ENCODE measurements at places on chromosomes 13 and 19. TPM values are rescaled to one million over a fixed set of nuclear protein-coding genes. Genes with fewer than 3 reads are reported as not detected.

DNA sequence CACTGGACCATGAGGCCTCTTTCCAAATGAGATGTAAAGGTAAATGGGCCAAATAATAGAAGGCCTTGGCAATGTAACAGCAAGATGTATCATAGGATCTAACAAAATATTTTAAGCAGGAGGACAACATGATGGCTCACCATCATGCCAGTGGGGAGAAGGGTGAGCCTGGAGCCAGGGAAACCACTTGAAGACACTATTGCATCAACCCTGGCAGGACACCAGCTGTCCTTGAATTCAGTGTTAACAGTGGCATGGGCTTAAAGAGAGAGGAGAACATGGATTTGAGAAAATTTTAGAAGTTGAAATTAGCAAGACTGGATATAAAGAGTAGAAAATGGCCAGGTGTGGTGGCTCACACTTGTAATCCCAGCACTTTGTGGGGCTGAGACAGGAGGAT lies 6.7 kb upstream of the RCBTB2 start:
- DNase-seq: no peak

GRCh38 chr13:110398564-110399507 lies 91.8 kb downstream of the COL4A2 start:
- DNase-seq: no peak

Gene ATP8A2
- total RNA-seq: 1.6 TPM

GRCh38 chr19:34220472-34221063 lies 33.8 kb upstream of the GARRE1 start:
- DNase-seq: peak; percentile 82

- DNase-seq: no peak
Measured at GRCh38 chr19:58498316-58499020, 13.3 kb downstream of the SLC27A5 start.

GRCh38 chr13:97498419-97498818 lies 64.5 kb downstream of the RAP2A start:
- no peak for DNase-seq

DNA sequence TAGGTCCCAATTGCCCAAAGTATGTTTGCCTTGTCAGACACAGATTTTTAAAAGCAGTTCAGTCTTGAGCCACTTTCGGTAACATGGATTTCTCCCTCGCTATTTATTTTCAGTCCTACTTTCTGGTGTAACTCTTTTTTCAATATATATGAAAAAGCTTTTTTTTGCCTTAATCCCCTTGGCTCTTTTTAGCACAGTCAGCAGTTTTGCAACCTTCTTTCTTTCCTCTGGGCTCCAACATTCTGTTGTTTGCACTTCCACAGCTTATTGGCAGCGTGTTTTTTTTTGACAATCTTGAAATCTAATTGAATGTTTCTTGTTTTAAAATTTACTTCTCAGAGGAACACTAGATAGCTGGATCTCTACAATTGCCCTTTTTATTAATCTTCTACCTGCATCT lies 429.3 kb upstream of the NBEA start:
- DNase-seq: no peak

Gene HCST
- total RNA-seq: not detected

Gene ZNF570
- 6.7 TPM for total RNA-seq

DNA sequence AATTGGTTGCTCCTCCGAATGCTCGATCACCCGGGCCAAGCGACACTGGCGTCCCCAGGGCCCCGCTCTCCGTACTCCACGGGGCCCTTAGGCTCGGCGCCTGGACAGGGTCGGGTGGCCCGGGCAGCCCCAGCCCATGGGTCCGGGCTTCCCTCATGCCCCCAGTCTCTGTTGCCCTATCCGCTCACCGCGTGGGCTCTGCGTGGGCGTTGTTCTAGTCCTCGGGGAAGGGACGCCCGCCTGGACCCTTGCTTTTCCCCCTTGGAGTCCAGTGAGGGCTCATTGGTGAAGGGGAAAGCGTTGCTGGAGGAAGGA lies 1.3 kb downstream of the TDRD12 start:
- DNase-seq: no peak

- peak; percentile 84 for DNase-seq
Measured at GRCh38 chr19:47227352-47228167, 3.4 kb downstream of the BBC3 start.

Gene PLK5
- not detected for total RNA-seq

Gene ZNF71
- 12.9 TPM for total RNA-seq

GRCh38 chr19:41928221-41928683 lies at the start of gene ERFL:
TSS of gene ERFL (minus strand) at chr19:41928449. CDS start at chr19:41912919, 15,530 bp downstream.
- DNase-seq: peak; percentile 60

Gene PSG11
- total RNA-seq: not detected

Gene C3
- total RNA-seq: 430 TPM

DNA sequence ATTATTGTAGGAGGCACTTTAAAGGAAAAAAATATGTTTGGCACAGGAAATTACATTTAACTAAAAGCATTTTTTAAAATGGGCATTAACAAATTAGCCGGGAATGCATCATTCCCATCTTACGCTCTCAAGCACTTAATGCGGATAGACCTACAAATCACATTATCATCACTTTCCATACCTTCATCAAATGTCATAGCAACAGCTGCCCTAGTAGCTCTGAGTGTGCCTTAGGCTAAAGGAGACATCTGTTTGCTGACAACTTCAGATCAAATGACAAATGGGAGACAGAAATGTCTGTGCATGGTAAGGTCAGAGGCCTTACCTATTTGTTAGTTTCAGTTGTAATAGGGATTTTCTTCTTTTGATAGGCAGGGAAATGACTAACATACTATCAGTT lies 773.2 kb upstream of the SLC10A2 start:
- peak; percentile 30 for DNase-seq

Gene C1QTNF9
- total RNA-seq: not detected

Gene NFIC
- total RNA-seq: 94.2 TPM

GRCh38 chr13:100069278-100069677 lies 19.6 kb upstream of the PCCA start:
- no peak for DNase-seq

GRCh38 chr13:27971776-27972477 lies 2.8 kb upstream of the CDX2 start:
- DNase-seq: peak; percentile 8

Gene ANGPTL8
- not detected for total RNA-seq

DNA sequence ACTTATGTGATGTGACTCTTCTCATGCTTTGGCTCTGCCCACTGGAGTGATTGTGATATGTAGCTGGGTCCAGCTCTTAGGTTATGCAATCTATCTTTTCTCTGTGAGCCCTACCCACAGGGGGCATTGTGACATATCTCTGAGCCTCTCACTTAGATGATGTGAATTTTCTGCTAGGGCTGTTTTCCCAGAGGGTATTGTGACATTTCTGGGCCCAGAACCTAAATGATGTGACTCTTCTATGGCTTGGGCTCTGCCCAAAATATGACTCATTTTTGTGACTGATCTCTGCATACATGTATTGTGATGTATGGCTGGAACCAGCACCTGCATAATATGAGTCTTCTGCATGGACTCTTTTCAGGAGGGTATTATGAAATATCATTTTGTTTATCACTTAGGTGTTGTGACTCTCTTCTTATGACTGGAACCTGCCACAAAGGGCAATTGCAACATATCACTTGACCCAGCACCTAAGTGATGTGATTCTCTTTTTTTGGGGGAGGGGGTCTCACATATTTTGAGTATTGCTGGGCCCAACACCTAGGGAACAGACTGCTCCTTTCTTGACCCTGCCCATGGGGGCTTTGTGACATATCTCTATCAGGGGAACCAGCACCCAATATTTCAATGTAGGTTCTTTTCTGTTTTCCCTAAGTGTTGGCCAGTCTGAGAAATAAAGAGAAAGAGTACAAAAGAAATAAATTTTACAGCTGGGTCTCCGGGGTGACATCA lies 12.1 kb upstream of the ZNF254 start:
- no peak for DNase-seq

Gene ZNF491
- not detected for total RNA-seq

- no peak for DNase-seq
Measured at GRCh38 chr13:21632196-21632595, 28.2 kb upstream of the MICU2 start.

- DNase-seq: no peak
Measured at GRCh38 chr19:38478273-38478971, 44.9 kb downstream of the RYR1 start.

Gene CLDN10
- 1.3 TPM for total RNA-seq

GRCh38 chr19:1094655-1094977 lies 559 bp downstream of the POLR2E start:
- no peak for DNase-seq

Gene FFAR3
- total RNA-seq: not detected

DNA sequence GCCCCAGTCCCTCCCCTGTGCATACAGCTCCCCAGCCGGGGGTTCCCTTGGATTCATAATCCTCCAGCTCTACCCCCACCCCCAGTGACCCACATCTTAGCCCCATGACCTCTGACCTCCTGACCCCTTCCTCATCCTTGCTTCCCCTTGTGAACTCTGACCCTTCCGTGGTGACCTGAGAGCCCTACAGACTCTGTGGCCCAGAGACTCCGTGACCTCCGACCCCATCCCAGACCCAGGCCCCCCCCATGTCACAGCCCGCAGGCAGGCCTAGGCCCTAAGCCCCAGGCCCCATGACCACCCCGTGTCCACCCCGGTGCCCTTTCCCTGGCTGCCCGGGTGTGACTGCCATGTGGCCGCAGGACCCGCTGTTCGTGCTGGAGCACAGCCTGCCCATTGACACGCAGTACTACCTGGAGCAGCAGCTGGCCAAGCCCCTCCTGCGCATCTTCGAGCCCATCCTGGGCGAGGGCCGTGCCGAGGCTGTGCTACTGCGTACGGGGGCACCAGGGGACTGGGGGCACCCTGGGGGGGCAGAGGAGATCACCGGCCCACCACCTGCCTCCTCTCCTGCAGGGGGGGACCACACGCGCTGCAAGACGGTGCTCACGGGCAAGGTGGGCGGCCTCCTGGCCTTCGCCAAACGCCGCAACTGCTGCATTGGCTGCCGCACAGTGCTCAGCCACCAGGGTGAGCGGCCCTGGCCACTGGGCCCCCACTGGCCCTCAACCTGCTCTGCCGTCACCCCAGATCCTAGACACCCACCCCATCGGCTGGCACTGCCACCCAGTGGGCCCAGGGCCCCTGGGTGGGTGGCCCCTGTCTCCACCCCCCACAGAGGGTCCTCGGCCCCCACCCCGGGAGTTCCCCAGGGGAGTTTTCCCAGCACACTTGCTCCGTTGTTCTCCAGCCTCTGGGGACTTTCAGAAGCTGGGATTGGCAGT lies 2.4 kb upstream of the SPIB start:
- no peak for DNase-seq

GRCh38 chr19:7550987-7551761 lies 15.7 kb downstream of the PNPLA6 start:
- peak; percentile 85 for DNase-seq

Gene KLK6
- not detected for total RNA-seq

DNA sequence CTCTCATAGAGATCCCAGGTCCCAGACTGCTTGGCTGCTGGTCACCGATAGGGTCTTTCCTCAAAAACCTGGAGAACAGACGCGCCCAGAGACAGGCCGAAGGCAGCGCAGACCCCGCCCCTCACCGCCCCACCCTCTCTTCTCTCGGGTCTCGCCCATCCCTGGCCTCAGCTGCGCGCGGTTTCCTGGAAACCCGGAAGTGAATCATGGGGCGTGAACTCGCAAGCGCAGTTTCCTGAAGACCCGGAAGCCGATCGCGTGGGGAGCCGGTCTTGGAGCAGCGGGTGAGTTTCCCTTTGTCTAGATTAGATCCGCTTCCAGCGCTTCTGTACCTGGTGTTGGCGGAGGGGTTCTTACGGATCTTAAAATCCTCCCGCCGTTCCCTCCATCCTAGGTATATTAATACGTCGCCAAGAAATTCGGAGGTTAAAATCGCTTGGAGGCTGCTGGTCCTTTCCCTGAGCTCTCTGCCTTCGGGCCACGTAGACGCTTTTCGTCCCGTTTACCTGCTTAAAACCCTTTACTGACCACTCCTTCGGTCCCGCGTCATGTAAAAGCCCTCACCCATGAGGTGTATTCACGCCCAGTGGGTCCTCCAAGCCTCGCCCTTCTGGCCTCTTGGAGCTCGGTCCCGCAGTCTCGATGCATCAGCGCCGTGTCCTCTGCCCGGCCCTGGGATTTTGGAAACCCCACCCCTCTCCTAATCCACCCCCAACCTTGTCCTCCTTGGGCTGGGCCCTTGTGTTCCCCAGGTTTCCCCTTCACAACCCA lies at the start of gene ZNF578:
TSS of gene ZNF578 (plus strand) at position 230 of the 771 bp plus-strand sequence. CDS start 48,293 bp downstream, outside the sequence.
- DNase-seq: peak; percentile 43

DNA sequence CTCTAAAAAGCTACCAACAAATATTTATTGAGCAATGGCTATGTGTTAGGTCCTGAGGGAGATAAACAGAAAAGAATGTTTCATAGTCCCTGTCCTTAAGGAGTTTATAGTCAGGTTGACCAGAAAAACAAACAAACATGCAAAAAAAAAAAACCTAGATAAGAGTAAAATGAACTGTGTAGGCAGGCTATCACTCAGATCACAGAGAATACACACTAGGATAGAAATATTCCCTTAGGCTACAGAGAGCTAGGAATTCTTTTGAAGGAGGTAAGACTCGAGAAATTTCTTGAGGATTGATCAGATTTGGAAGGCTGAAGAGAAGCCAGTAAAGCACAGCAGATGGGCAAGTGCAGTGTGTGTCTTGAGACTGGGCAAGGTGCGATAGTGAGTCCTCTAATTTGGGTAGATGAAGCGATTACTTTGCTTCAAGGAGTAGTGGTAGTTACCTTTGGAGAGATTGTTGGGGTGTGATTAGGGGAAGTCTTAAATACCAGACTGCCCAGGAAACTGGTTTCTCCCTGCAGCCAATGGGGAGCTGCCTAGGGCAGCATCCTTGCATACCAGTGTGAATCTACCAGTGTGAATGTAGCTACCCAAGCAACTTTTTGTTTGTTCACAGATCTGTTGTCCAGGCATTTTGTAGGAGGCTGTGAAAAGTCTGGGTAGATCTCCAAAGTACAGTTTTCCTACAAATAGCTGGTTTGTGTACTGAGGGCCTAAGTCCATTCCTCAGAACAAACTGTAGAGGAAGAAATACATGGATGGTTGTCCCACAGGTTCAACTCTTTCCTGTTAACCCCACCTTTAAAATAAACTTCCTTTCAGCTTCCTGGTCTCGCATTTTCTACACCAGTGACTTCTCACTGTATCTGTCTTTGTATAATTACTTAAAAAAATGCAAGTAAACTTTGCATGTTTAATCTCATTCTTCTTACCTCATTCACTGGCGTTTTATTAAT lies 314.1 kb downstream of the KLF5 start:
- DNase-seq: no peak

GRCh38 chr19:19661675-19662251 lies 1.7 kb downstream of the ATP13A1 start:
- DNase-seq: no peak

DNA sequence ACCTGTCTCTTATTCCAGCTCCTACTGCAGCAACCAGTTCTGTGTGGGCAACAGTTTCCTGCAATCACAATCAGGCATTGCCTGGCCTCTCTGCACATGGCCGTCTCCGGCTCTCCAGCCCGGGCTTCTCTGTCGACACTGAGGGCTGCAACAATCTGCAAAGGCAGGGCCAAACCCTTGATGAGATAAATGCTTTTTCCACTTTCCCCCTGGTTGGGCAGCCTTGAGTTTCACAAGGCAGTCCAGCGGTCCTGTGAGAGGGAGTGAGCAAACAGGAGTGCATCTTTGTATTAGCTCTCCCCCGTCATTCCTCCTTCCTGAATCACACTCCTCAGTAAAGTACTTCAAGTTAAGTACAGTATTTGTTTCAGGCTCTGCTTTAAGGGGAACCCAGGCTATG lies 40.7 kb upstream of the VWA8 start:
- DNase-seq: peak; percentile 59

GRCh38 chr13:47705185-47705584 lies 295.9 kb downstream of the SUCLA2 start:
- no peak for DNase-seq

- DNase-seq: no peak
Measured at GRCh38 chr19:34767951-34768350, 5.1 kb downstream of the ZNF599 start.

Gene DACH1
- 9.4 TPM for total RNA-seq

Data from stomach (tissue), 19 donors.